Stimulated activated CD8-positive, alpha-beta memory T cell treated with anti-CD3 and anti-CD28 coated beads, Interleukin-7, amount 100 ng/mL, for 1 hour (primary cell): ENCODE measurements at places on chromosomes 6 and 20.

DNA sequence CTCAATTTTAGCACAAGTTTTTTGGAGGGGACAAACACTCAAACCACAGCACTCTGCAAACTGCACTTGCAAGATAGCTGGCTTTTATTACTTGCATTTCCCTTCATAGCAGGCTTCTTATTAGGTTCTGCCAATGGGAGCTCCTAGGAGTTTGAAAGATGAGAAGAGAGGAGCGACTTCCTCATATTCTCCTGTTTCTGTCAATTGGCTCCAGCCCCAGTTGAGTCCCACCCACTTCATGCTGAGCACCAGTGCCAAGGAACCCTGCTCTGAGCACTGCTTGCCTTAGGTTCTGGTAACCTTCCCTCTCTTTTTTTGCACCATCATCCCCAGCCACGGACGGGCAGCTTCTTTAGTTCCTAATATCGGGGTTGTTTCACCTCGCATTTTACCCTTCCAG, 67.9 kb downstream of the PSMB1 start:
- DNase-seq, result no peak

DNA sequence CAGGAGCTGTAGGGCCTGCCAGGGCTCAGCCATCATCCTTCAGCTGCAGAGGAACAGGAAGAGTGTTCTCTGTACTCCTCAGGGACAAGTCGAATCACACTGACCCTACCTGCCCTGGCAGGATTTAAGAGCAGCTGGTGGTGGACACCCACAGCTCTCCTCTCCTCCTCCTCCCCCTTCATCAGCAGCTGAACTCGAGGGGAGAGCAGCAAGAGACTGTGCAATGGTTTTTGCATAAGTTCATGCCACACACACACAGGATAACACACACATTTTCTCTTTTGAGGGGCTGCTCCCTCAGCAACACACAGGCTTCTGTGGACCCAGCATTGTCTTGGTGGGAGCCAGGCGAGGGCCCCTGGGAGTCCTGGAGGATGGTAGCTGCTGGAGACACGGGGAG, at the start of gene CST11:
Gene CST11 (minus strand): TSS at position 101 of the 400 bp plus-strand sequence. CDS start 65 bp downstream, at position 36.
- DNase-seq, result no peak

DNA sequence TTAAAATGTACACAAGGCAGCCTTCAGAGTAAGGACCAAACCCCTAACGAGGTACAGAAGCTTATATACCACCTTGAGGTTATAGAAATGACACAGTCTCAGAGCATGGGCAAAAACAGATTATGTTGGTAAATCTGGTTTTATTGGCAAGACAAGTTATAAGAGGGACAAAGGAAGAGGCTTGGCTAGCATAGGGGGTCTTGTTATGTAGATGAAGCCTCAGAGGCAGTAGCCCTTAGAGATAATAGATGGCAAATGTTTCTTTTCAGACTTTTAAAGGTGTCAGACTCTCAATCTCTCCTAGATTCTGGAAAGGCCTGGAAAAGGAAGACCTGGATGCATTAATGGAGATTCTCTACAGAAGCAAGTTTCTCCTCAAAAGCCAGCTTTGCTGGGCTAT, 123.3 kb upstream of the ATXN1 start:
- DNase-seq, result no peak

DNA sequence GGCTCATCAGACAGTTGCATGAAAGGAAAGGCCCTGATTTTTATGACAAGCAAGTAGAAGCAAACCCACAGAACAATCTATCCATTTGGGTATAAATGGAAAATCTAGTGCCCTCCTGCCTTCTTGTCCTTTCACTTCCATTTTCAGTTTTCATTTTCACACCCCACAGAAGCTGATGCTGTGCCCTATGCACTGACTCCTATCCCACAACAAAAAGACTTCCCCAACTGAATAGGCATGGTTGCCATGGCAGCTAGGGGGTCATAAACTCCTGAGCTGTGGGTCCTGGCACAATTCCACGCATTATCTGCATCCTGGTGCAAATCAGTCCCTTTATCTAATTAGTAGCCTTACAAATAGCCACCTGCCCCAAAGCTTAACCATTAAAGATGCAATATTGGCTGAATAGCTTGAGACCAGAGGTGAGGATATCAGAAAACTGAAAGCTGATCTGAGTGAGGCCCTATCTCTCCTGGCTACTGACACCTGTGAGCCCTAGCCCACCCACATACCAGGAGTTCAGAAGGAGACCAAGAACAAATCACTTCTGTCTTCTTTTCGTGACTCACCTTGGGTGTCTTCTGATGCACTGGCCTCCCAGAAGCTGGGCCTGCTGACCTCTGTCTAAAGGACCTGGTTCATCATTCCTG, 34.9 kb upstream of the HEY2 start:
- no peak for DNase-seq

DNA sequence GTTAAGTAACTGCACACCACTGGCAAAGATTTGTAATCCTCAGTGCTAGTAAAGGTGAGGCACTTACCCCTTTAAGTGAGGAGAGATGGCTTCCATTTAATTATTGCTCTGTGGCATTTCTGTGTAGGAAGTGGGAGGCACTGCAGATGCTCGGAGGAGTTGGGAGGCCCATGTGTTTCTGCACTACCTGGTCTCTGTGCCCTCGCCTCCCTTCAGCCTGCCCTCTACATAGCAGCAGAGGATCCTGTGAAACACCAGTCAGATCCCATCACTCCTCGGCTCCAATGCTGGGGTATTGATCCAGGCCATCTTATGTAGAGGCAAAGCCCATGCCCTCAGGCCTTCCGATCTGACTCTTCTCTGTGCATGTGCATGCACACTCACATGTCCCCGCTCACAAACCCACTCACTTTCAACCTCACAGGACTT, 67.0 kb downstream of the SLX4IP start:
- DNase-seq, result no peak

- no peak for DNase-seq
These were observed 13.0 kb downstream of the CD83 start for GRCh38 chr6:14130435-14131075.

GRCh38 chr6:8375916-8376315, 59.4 kb downstream of the SLC35B3 start:
- no peak for DNase-seq

DNA sequence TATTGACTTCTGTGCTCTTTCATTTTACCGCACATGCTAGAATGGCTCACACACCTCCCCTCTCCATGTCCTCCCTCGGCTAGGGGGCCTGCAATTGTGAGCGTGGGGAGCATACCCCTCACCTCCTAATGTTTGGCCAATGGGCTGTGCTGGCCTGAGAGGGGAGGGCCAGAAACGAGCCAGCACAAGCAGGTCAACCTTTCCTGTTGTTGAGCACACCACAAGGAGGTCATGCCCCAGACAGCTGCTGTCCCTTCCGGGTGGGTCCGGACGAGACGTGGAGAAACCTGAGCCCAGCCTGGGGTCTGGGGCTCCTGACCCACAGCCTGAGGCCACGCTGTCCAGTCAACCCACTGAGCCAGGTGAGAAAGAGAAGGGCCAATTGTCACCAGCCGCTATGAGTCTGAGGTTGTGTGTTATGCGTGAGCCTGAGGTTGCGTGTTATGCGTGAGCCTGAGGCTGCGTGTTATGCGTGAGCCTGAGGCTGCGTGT, 77.4 kb downstream of the TTLL2 start:
- DNase-seq, result no peak

DNA sequence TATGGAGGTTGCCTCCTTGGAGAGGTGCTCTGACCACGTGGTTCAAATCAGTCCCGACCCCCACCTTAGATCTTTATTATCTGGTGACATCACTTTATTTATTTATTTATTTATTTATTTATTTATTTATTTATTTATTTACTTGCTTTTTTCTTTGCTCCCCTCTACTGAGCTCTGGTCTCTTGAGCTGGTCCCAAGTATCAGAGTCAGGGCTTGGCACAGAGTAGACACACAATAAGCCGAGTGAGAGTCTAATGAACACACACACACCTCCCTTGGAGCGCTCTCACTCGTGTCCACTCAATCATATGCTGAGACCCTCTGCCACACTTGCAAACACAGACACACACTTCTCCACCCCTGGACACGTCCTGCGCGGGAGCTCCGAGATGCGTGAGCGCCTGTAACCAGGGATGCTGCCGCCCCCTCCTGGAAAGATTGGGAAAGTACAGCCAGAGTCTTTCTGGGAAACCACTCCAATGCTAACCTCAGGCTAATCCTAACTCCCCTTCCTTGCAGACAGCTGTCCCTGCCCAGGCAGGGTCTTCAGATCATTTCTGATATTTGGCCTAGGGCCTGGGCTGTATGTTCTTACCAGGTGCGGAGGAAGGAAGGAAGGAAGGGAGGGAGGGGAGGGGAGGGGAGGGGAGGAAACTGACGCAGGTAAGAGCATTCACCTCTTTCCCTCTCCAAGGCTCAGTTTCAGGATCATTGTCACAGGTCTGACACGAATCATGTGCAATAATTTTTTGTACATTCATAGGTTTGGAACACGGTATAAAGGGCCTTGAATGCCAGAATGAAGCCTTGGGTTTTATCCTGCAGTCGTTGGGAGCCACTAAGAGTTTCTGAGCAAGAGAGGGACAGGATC, 70.9 kb downstream of the STK35 start:
- DNase-seq, result peak; percentile 44

GRCh38 chr6:39778581-39779255, 13.5 kb upstream of the DAAM2 start:
- no peak for DNase-seq

GRCh38 chr6:162219266-162219665, 508.3 kb downstream of the PRKN start:
- DNase-seq, result no peak

GRCh38 chr6:130065609-130066156, 47.3 kb downstream of the L3MBTL3 start:
- no peak for DNase-seq

- DNase-seq, result no peak
These were observed 18.0 kb upstream of the SIM1 start for GRCh38 chr6:100482698-100483097.

- DNase-seq, result no peak
These were observed 18.1 kb downstream of the SNX3 start for GRCh38 chr6:108242721-108243120.

DNA sequence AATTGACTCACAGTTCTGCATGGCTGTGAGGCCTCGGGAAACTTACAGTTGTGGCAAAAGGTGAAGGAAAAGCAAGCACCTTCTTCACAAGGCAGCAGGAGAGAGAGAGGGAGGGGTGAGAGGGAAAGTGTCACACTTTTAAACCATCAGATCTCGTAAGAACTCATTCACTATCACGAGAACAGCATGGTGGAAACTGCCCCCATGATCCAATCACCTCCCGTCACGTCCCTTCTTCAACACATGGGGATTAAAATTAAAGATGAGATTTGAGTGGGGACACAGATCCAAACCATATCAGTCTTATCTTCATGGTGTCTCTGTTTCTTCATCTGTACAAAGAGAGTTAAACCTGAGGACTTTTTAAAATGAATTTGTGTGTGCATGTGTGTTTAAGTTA, 13.7 kb upstream of the BTN1A1 start:
- no peak for DNase-seq

- no peak for DNase-seq
These were observed 51.9 kb downstream of the ERMARD start for GRCh38 chr6:169803271-169803811.

DNA sequence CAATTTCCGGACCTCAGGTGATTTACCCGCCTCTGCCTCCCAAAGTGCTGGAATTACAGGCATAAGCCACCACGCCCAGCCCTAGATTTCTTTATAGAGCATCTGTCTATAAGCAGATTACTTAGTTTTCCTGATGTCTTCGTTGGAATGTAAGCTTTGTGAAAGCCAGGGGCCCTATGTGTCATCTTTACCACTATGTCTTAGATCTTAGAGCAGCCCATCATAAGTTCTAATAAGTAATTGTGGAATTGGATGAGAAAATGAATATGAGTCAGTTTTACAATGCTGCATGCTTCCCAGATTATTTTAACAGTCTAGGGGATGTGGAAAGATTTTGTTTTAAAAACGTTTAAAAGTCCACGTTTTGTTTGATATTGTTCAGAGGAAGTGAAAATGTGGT, 9.1 kb upstream of the ZBTB2 start:
- no peak for DNase-seq

- DNase-seq, result no peak
These were observed 106.5 kb downstream of the SMLR1 start for GRCh38 chr6:130933712-130934200.

GRCh38 chr6:166687070-166687878, 60.2 kb upstream of the RPS6KA2 start:
- no peak for DNase-seq

GRCh38 chr6:17420368-17420767, 27.0 kb downstream of the CAP2 start:
- DNase-seq, result no peak

GRCh38 chr6:170203212-170203611, 87.7 kb downstream of the DLL1 start:
- DNase-seq, result no peak

DNA sequence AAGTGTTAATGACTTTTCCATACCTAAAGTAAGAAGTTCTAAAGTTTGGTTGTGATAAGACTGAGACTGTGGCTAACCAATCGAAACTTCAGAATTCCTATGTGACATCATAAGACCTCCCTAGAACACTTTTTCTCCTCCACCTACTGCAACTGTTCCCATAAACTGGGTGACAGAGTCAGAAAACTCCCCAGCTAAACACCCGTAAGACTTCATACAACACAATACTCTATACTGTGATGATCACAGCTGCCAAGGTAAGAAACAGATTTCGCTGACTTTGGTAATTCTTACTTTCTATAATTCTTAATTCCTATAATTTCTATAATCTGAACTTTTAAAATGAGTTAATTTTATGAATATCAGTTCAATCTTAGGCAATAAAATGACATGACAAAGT, at the start of gene PLN:
Gene PLN (plus strand): TSS at position 161 of the 400 bp plus-strand sequence. CDS start 10,626 bp downstream, outside the sequence.
- DNase-seq, result no peak

GRCh38 chr6:107822176-107823046, 1.7 kb downstream of the SCML4 start:
- no peak for DNase-seq

GRCh38 chr6:106512048-106512967, 117.0 kb downstream of the RTN4IP1 start:
- peak; percentile 62 for DNase-seq

DNA sequence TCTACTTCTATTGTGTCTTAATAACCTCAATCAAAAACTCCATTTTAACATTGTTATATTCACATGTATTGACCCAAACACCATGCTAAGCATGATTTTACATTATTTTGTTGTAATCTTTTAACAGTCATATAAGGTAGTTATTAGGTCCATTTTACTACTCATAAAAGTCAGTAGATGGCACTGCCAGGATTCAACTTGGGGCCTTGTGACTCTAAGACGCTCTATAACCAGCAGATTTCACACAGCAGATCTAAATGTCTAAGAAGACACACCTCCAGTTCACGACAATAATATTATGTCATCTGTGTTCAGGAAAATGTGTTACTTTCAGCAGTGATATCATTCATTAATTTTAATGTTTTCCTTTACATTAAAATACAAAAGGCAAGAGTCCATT, 88.0 kb downstream of the FRK start:
- no peak for DNase-seq

- DNase-seq, result no peak
These were observed at the start of gene SPINT4 for GRCh38 chr20:45722047-45722446. Gene SPINT4 (plus strand): TSS chr20:45722347. CDS start chr20:45722368, 21 bp downstream.

DNA sequence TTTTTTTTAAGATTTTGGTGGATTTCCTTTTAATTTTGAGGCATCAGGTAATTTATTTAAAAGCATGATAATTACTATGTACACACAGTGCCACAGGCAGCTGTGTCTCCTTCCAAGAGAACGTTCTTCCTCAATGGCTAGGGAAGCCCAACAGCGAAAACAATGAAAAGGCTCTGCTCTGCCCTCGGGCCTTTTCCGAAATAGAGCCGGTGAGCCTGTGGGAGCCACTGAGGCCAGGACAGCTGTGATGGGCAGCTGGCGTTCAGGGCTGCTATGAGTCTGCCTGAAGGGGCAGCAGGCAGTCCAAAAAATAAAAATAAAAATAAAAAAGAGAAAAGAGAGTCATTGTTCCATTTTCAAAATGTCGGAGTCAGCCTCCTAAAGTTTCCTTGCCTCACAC, 443.8 kb downstream of the KIF16B start:
- no peak for DNase-seq
